ENCODE measurements at places on chromosomes 1 and 21.

- no peak for DNase-seq
These were observed 2.7 kb upstream of the NHLH1 start for GRCh38 chr1:160363951-160364735.

DNA sequence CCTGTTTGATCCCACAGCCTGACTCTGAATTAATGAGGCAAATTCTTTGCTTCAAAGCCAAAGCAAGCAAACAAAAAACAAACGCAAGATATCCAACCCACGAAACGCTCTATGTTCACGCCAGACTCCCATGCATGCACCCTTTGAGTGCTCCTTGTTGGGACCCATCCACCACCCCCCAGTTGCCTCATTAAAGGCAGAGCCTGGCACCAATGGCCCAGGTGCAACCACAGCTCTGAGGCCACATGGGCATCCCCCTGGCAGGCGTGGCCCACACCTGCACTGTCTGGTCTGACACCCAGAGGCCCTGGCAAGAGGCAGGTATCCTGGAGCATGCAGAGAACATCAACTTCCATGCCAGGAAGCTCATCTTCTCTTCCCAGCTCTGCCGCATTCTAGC lies 1.1 kb upstream of the PADI4 start:
- DNase-seq, result no peak

GRCh38 chr1:226937940-226938725 lies 2.0 kb upstream of the COQ8A start:
- no peak for DNase-seq

GRCh38 chr21:17805966-17806365 lies 13.2 kb downstream of the C21orf91 start:
- DNase-seq, result no peak

DNA sequence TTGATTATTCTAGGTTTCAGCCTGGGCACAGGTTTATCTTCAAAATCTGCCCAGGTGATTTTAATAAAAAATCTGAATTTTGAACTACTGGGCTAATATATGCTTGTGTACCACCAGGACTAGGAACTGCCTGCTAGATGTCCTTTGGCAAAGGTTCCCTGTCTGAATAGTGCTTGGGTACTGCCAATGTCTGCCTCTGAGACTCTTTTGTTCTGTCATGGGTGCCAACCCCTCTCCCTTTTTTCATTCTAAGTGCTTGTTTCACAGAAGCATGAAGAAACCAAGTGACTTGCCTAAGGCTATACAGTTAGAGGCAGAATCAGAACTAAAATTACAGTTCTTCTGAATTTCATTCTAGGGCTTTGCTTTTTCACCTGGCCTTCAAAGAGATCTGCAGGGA lies 106.3 kb upstream of the CACHD1 start:
- DNase-seq, result no peak

GRCh38 chr1:21165076-21165475 lies 11.6 kb downstream of the EIF4G3 start:
- no peak for DNase-seq

- no peak for DNase-seq
These were observed 32.1 kb downstream of the PCSK9 start for GRCh38 chr1:55071477-55071876.

DNA sequence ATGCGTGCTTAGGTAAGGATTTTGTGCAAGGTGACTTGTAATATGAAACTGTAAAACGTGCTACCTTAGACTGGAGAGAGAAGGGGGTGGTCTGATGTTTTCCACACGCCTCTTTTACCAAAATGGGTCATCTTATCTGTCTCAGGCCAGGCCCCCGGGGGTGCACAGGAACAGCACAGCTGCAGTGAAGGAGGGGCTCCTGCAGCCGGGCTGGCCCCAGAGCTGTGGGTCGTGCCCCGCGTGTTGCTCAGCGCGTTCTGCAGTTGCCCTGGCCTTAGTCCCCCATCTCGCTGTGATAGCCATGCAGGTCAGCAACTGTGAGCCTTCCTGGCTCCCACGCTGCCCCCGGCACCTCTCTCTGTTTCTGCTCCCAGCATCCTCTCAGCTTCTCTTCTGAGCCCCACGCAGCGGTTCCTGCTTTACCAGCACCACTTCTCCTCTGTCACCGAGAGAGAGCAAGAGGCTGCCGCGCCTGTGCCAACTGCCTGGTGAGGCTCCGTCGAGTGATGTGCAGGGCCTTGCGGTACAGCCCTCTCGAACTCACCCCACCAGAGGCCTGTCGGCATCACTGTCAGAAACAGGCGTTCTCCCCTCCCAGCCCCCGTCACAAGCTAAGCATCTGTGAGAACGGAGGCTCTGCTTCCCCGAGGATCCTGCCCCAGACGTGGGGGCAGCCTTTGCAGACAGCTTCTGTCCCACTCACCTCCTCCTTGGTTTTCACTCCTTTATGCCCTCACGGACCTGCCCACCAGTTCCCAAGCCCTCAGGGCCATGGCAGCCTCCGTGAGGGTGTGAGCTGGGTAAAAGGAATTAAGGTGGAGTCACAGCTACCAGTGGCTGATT lies 73.3 kb downstream of the ADARB1 start:
- DNase-seq, result no peak

DNA sequence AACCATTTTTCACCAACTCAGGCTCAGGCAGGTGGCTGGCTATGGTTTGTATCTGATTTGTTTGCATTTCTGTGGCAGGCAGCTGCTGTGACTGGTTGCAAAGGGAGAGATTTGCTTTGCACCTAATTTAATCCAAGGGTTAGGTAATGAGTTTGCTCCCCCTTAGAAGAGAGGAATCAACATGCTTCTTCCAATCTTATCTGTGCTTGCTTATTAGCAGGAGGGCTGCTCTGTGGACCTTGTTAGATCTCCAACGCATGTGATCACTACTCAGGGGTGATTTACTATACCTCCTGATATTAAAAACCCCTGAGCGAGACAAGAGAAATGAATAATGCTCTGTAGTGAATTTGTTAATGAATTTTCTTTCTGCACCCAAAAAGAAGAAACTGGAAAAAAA lies 20.5 kb downstream of the OLFML3 start:
- DNase-seq, result no peak

DNA sequence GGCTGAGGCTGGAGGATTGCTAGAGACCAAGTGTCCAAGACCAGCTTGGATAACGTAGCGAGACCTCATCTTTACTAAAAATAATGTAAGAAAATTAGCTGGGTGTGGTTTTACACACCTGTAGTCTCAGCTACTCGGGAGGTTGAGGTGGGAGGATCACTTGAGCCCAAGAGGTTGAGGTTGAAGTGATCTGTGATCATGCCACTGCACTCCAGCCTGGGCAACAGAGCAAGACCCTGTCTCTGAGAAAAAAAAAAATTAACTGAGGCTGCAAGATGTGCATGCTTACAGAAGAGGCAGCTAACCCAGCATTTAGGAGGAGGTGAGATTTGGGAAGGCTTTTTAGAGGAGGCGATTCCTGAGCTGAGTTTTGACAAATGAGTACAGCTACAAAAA lies 9.5 kb downstream of the AK4 start:
- DNase-seq, result no peak

DNA sequence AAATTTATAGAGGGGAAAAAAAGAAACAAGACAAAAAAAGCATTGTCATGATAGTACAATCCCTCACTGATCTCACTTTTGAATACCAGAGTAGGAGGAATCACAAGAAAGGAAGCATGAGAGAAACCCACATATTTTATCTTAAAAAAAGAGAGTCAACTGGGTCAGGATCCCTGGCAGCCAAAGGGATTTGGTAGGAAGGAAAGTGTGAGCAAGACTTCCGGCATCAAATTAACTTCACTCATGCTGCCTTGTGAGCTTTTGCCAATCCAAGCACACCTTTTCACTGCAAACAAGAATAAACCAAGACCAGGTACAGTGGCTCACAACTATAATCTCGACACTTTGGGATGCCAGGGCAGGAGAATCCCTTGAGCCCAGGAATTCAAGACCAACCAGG lies 53.1 kb downstream of the SLC9C2 start:
- no peak for DNase-seq

DNA sequence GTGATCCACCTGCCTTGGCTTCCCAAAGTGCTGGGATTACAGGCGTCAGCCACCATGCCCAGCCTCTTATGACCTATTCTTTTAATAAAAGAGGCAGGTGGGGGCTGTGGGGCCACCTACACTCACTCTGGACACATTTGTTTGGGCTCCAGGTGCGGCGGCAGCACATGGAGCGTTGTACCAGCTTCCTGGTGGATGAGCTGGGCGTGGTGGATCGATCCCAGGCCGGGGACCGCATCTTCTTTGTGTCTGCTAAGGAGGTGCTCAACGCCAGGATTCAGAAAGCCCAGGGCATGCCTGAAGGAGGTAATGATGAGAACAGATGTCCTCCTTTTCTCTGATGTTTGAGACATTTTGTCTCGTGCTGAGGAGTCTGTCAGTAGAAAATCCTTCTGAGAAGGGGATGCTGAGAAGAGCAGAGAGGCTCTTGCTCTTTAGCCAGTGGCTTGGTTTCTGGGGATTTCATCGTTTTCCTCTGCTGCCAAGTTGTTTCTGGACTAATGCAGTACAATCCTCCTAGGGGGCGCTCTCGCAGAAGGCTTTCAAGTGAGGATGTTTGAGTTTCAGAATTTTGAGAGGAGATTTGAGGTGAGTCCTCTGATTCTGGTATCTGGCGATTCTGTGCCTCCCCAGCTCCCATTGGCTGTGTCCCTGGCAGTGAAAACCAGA lies 17.9 kb upstream of the MIIP start:
- DNase-seq, result peak; percentile 9

GRCh38 chr1:34147301-34147700 lies 17.7 kb downstream of the CSMD2 start:
- DNase-seq, result no peak

DNA sequence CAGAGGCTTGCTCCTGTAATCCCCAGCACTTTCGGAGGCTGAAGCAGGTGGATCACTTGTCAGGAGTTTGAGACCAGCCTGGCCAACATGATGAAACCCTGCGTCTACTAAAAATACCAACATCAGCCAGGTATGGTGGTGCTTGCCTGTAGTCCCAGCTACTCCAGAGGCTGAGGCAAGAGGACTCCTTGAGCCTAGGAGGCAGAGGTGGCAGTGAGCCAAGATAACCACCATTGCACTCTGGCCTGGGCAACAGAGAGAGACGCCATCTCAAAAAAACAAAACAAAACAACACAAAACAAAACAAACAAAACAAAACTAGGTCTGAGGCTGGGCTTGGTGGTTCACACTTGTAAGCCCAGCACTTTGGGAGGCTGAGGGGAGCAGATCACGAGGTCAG lies 38.7 kb upstream of the RAP1GAP start:
- no peak for DNase-seq

DNA sequence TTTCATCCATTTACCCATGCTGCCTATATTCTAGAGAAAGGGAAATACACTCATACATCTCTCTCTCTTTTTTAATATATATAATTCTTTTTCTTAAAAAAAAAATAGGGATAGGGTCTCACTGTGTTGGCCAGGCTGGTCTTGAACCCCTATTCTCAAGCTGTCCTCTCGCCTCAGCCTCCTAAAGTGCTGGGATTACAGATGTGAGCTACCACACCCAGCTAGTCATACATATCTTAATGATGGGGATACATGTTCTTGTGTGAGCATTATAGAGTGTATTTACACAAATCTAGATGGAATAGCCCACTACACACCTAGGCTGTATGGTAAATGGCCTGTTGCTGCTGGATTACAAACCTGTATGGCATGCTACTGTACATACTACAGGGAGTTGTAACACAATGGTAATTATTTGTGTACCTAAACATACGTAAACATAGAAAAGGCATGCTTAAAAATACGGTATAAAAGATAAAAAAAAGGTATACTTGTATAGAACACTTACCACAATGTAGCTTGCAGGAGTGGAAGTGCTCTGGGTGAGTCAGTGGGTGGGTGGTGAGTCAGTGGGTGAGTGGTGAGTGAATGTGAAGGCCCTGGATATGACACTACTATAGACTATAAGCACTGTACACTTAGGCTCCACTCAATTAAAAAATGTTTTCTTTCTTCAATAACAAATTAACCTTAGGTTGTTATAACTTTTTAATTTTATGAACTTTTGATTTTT lies 72.9 kb downstream of the IVNS1ABP start:
- no peak for DNase-seq

GRCh38 chr1:60329651-60330050 lies 256.1 kb upstream of the C1orf87 start:
- DNase-seq, result no peak

DNA sequence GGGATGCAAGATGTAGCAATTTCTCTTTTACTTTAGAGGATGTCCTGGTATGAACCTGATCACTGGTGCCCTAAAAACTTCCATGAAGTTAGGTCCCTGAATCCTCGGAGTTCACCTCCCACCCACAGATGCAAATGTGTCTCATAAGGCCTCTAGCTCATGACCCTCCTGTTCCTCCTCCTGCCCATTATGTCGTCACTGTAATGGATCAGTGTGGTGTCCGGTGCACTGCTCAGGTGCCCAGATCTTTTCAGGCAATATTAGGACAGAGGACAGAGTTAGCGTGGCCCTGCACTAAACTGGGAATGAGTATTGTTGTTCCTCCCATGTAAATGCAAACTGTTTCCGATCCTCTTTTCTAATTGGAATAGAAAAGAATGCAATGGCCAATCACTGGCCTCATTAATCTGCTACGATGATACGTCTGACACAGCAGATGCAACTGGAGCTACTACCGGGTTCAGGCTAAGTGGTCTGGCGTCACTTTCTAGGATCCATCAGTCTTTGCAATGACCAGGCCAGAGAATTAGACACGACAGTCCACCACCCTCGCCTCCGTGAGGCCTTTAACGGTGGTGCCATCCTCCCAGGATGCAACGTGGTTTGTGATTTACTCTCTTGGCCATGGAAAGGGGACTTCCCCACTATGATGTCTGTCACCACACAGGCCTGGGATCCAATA lies 3.4 kb upstream of the COL6A2 start:
- DNase-seq, result no peak

DNA sequence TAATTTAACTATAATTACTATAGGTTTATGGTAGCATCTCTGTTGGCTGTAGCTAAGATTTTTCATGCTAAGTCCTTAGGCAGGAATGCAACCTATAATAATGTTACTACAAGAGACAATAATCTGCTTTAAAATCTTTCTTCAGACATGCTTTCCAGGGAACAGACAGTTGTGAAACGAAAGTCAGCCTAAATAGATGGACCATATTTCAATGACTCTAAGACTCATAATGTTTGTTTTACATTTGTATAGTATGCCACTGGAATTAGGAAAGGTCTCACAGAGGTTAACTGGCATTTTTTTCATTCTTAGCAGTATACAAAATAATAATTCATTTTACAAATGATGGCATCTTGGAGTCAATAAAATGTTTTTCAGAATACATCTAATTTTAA lies 8.1 kb downstream of the RERE start:
- DNase-seq, result no peak

- DNase-seq, result no peak
These were observed 55.3 kb upstream of the CSF3R start for GRCh38 chr1:36537991-36538390.

DNA sequence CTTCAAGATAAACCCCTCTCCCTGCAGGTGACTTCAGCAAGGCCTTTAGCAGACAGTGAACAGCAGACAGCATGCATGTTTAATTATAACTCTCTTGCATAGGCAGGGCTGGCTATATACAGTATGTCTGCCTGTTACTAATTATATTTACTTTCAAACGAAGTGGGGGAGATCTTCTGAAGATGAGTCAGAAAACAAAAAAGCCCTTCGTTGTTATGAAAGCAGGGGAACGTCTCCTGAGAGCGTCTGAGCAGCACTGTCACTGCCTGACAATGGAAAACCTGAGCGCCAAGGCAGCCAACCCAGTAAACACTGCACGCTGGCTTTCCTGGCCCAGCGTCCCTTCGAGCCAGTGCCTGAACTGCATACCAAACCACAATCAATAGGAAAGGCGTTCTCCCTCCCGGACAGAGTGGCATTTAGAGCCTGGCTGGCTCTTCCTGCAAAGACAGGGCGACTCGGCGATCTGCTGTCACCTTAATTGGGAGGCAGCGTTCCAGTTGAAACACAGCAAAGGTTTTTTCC lies 54.1 kb downstream of the TOMM20 start:
- DNase-seq, result no peak

- peak; percentile 63 for DNase-seq
These were observed 134.0 kb upstream of the BARHL2 start for GRCh38 chr1:90850898-90851710.
